ENCODE measurements at places on chromosomes 2 and 18.

GRCh38 chr18:76259711-76260110 lies 235.3 kb downstream of the ZNF516 start:
- no peak for DNase-seq

GRCh38 chr2:231991664-231992063 lies 30.2 kb downstream of the DIS3L2 start:
- DNase-seq, result no peak

DNA sequence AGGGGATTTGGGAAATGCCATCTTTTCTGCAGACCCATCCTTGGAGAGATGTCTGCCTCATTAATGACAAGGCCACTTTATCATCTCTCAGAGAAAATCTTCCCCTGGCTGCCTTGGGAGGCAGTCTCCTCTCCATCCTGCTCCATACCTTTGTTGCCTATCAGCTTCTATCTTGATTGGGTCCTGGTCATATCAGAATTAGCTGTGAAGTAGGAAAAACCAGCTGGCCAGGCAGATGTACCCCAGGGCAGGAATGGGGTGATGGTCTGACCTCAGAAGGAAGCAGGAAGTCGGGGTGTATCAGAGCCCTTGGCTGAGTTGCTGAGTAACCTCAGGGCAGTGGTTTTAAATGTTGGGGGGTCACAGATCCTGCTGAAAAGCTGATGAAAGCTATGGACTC lies 41.3 kb downstream of the ALK start:
- DNase-seq, result no peak

DNA sequence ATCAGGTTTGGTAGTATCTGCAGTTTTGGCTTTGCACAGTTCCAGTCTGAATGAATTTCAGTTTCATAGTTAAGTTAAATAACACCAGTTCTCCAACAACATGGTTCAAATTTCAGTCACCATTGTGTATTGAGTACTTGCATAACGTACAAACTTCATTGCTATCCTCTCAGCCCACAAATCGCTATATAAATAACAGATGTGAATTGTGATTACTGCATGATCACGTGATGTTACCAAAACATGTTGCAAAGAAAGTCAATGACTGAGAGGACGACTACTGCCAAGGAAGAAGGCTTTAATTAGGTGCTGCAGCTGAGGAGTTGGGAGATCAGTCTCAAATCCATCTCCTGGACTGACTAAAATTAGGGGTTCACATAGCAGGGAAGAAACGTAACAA lies 48.2 kb downstream of the COL4A4 start:
- no peak for DNase-seq

DNA sequence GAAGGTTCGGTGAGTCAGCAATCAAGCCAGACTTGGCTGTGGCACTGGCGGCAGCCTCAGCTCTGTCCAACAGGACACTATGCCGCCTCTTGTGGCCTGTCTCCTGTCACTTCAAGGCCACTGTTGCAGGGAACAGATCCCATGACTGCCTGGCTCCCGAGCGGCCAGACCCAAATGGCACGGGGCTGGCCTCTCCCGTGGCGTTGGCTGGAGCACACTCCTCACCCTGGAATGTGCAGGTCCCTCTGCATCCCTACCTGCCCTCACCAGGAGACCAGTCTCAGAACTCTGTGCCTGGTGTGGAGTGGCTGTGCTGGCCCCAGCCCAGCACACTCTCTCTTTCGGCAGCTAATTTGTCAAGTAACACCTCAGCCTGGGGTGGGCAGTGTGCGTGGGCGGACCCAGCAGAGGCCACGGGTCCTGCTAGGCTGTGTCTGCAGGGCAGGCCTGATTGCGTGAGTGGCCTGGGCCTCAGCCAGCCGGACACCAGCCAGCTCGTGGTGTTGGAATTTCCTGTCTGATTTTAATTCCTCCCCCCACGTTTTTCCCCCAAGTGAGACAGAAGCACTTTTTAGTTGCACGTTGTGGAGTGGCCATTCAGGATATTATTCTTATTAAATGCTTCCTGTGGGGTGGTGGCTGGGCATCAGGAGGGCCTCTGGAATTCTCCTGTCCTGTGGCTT lies 179.3 kb downstream of the GLI2 start:
- no peak for DNase-seq

DNA sequence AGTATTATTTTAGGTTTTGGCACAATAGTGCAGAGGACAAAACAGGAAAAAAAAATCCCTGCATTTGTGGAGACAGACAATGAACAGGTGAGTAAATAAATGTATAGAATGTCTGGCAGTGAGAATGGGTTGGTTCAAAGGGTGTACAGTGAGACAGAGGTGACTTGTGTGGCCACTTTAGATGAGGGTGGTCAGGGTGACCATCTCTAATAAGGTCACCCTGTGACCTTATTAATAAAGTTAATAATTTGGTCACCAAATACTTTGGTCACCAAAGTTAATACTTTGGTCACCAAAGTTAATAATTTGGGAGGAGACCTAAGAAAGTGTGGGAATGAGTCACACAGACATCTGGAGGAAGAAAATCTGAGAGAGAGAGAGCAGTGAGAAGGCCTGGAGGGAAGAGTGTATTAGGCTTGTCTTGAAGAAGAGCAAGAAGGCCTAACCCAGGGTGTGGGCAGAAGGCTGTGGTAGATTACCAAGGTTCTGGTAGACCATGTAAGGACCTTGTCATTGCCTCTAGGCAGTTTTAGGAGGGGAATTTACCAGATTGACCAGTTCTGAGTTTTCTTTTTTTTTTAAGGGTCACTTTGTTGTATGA lies 1368.4 kb upstream of the CELF4 start:
- no peak for DNase-seq

GRCh38 chr2:236833501-236834073 lies 252.1 kb upstream of the COPS8 start:
- no peak for DNase-seq

DNA sequence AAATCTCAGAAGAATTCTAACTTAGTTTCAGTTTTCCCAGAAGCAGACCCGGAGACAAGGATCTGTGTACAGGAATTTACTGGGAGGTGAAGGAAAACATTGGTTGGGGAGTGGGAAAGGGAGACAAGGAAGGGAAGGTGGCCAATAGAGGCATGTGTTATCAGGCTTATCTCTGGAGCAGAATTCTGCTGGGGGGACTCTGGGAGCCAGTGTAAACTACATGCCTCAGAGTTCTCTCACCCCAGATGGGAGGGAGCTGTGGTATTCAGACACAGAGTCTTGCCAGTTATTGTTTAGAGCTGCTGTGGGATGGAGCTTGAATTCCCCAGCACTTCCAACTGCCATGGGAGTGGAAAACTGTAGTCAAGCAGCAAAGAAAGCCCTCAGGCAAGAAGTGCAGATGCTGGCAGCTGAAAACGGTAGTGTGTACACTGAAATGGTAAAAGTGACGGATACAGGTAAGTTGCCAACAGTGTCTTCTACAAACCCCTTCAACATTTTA lies 19.0 kb downstream of the DNPEP start:
- DNase-seq, result no peak

DNA sequence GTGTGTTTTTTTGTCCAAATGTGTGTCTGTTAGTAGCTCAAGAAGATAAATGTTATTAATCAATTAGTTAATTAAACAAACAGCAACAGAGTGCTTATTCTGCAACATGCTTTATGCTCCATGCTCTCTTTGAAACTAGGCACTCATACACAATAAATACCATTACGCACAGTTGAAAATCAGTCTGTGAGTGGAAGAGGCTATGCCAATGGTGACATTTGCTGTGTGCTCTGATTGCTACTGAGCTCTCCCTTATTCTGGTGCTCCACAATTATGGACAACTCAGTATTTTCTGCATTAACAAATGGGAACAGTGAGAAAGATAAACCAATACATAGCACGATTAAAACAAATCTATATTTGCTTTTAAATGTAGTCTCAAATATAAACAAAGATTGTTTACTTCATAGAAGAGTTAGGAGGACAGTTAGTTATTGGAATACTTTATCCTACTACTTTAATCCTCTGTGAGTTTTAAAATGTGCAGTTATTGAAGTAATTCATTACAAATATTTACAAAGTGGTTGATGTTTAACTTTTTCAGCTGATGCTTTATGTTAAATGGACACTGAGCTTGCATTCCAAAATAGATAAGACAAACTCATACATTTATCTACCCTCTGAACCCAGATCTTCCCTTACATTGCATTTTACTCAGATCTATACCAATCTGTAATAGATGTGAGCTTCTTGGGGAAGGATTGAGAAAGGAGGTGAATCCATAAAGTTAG lies 55.3 kb downstream of the NXPH2 start:
- no peak for DNase-seq

DNA sequence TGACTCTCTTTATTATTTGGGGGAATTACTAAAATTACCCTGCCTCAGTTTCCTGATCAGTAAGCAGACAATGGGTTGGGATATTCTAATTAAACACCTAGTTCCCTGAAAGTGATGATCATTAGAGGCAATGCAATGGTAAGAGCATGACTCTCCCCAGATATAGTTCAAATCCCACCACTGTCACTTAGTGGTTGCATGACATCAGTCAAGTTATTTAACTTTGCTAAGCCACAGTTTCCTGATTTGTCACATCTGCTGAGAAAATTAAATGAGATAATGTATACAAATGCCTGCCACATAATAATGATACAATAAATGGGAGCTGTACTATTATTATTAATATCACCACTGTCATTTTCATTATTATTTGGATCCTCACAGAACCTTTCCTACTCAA lies 29.9 kb downstream of the ZEB2 start:
- no peak for DNase-seq

- DNase-seq, result no peak
Measured at GRCh38 chr2:205540036-205540435, 142.3 kb upstream of the NRP2 start.

GRCh38 chr18:29651122-29651680 lies 1391.3 kb downstream of the DSC3 start:
- DNase-seq, result no peak

- DNase-seq, result no peak
Measured at GRCh38 chr18:70413455-70413854, 124.6 kb downstream of the SOCS6 start.

GRCh38 chr2:57549642-57550102 lies 496.9 kb upstream of the VRK2 start:
- no peak for DNase-seq

GRCh38 chr2:16738361-16739225 lies 73.0 kb upstream of the CYRIA start:
- no peak for DNase-seq

- DNase-seq, result no peak
Measured at GRCh38 chr18:73980289-73980979, 167.2 kb downstream of the FBXO15 start.

DNA sequence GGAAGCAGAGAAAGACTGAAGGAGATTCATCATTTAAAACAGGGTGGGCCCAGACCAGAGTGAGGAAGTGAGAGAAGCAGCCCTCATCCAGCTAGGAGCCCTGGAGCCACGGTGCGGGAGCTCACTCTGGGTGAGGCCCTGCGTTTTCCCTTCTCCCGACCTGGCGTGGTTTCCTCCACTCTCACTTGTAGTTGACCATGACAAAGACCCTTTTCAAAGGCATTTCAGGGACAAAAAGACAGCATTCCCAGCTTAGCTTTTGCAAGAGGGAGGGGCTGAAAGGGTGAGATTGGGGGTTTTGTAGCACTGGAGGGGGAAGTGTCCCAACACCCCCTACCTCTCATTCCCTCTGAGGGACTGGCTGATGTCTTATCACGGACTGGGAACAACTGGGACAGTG lies 56.6 kb downstream of the TRPM8 start:
- DNase-seq, result no peak

Measured in brain (organoid and tissue), 16 donors.